ENCODE measurements at places on chromosomes 12 and 14.

GRCh38 chr12:39003541-39004155 is 98.3 kb upstream of the CPNE8 start:
- no peak for DNase-seq

DNA sequence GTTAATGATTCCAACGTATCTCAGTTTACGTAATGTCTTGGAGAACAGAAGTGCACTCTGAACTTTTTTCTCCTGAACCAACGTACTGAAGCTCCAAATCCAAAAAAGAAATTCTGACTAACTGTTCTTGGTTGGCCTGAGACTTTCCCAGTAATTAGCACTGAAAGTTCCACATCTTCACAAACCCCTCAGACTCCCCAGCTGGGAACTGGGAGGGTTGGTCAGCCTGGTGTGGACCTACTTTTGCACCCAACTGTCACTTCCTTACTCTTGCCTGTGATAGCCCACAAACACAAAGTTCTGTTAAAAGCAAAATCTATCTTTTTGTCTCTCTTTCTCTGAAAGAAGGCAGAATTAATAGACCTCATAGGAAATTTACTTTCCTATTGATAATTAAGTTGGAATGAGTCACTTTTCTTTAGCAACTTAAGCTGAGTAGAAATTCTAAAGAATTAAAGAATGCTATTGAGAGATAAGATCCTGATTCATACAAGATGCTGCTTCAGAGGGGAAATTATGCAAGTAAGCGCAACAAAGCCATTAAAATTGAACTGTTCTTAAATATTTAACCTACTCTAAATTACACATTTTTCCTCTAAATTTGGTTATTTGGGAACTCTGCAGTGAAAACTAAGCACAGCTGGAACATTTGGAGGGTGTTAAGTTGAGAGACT is 155.0 kb downstream of the EPS8 start:
- no peak for DNase-seq

DNA sequence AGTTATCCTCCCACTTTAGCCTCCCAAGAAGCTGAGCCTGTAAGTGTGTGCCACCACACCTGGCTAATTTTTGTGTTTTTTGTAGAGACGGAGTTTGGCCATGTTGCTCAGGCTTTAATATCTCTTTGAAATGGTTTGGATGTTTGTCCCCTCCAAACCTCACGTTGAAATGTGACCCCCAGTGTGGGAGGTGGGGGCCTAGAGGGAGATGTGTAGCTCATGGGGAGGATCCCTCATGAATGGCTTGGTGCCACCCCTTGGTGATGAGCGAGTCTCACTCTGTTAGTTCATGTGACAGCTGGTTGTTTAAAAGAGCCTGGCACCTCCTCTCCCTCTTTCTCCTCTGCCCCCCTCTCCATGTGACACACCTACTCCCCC is 23.6 kb upstream of the TTC7B start:
- DNase-seq = no peak

DNA sequence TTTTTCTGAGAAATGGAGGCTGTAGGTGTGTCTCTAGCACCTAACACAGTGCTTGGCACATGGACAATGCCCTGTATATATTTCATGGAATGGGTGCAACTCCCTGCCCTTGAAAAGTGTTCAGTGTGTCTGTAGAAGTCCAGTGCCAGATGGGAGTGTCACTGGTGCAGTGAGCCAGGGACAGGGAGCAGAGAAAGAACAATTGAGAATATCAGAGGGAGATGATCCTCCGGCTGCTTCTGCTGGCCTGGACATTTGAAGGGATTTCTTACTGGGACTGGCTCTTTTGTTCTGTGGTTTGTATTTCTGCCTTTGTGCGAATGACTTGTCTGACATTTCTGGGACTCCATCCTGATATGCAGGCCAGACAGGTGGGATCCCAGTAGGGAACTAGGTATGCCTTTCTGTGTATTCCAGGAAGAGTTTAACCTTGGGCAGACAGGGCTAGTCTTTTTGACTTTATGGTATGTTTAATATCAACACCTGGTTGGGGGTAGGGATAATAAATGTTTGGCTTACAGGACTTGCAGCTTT is 328.0 kb downstream of the NRXN3 start:
- DNase-seq = no peak
